Stimulated activated CD4-positive, alpha-beta T cell treated with anti-CD3 and anti-CD28 coated beads, Interleukin-1b, Interleukin-23, amount 100 ng/mL, for 4 hours (primary cell): ENCODE measurements at places on chromosomes 2 and 18.
A peak's percentile ranks its signal among the peaks of the same experiment; 100 is the strongest.

- no peak for DNase-seq
Measured at GRCh38 chr18:30265190-30265589, 777.4 kb downstream of the DSC3 start.

DNA sequence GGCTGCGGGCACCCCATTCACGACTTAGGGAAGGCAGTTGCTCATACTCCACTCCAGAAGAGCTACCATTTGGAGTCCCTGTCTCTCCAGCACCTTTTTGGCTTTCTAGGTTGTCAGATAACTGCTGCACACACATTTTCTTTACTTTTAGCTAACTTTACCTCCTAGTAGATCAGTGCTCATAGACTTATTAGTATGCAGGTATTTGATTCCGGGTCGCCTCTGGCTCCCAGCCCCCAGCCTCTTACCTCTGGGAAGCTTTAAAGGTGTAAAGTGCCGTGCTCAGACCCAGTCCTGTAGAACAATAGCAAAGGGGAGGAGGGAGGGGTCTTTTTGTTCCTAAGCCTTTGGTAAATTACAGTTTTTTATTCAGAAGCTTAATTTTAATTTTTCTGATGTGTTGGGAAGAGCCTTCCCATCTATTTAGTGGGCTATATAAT lies 102.9 kb downstream of the SPTBN1 start:
- no peak for DNase-seq

GRCh38 chr2:18479947-18480369 lies 80.5 kb downstream of the RDH14 start:
- DNase-seq = no peak

GRCh38 chr2:31580321-31581117 lies at the start of gene SRD5A2:
SRD5A2 (minus strand) TSS chr2:31580938; CDS start chr2:31580900, 38 bp downstream.
- DNase-seq = no peak

DNA sequence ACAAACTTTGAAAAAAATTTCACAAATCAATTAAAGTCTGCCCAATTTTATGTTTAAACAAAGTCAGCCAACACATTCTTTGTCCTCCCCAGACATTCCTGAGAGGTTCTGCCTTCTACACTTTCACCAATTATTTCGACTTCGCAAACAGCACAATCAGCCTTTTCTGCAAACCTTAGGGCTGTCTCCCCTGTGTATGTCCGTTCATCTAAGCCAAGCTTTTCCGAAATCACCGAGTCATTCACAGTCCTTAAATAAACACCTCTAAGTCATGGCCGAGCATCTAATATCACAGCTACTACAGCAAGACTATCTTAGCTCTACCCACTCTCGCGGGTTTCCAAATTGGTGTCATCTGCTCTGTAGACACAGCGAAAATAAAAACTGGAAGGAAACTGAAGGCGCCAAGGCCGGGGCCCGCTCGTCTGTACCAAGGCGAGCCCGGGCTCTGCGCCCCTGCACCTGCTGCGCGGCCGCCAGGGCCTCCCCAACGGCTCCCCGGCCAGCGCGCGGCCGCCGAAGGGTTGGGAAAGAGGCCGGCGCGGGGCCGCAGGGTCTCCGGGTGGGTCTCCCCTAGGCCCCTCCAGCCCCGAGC lies 730 bp downstream of the ODC1 start:
- DNase-seq = peak; percentile 21

DNA sequence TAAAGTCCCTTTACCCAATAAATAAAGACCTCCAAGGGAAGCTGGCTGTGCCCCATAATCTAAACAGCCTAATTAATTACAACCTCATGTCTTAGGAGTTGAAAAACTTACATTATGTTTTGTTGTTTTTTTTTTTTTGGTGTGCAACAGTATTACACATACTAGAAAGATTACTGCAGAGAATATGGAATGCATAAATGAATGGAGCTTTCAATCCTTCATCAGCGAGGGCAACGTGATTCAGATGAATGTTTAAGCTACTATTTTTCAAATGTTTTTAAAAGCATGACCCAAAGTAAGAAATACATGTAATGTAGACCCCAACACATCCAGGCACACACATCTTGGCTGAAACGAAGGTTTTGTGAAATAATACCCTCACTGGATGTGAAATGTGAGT lies 167.1 kb upstream of the FN1 start:
- DNase-seq = no peak

DNA sequence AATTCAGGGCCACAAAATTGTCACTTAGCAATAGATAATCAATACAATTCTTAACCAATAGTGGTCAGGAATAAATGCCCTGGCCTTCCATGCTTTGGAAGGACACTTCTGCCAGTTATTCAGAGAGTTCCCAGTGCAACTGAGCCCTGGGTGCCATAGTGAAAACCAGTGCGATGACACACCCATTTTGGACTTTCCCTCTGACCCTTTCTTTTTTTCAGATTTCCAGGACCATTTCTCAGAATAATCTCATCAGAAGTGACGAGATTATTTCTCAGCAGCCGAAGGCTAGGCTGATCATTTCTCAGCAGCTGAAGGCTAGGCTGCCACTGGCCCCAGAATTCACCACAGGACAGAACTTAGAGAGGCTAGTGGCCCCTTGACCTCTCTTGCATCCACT lies 106.6 kb upstream of the MYCN start:
- no peak for DNase-seq

DNA sequence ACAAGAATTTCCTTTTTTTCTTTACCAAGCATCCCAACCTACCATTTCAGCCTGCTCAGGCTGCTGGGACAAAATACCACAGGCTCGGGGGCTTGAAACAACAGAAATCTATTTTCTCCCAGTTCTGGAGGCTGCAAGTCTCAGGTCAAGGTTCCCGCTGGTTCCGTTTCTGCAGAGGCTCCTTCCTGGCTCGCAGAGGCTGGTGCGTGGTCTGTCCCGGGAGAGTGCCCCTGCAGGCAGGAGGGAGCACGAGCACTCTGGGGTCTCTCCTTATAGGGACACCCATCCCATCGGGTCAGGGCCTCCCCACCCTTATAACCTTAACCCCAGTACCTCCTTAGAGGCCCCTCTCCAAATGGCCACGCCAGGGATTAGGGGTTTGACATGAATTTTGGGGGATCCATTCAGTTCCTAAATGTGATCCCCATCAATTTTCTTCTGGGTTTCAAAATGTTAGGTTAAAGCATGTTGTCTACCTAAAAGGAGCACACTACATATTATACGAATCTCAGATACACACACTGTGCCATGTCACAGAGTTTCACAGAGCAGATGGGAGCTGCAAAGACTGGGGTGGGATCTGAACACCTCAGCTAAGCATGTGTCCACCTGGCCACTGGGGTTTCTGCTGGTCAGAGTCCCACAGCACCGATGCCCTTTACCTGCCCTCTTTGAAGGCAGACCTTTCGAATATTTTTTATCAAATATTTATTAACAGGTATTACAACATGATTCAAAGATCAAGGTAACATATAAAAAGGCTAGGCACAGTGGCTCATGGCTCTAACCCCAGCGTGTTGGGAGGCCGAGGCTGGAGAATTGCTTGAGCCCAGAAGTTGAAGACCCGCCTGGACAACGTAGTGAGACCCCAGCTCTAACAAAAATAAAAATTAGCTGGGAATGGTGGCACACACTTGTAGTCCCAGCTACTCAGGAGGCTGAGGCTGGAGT lies 17.6 kb upstream of the ADI1 start:
- DNase-seq = no peak

- no peak for DNase-seq
Measured at GRCh38 chr2:217805668-217806481, 196.9 kb downstream of the TNS1 start.

DNA sequence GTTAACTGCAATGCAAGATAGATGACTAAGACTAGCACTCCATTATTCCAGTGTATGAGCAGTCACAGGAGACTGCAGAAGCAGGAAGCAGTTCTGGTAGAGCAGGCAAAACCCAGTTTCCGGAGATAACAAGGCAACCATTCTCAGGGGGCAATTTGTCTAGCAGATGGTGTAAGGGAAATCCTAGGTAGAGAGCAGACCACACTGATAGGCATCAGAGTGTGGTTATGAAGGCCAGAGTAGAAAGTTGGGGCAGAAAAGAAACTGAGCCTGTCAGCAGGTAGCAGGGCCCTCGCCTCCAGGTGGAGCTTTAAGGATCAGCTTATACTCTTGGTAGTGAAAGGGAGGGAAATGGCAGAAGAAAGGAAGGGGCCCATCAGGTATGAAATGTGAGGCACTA lies 164.4 kb downstream of the PDE11A start:
- no peak for DNase-seq

- DNase-seq = no peak
Measured at GRCh38 chr2:84727315-84727714, 153.6 kb downstream of the TRABD2A start.

- DNase-seq = no peak
Measured at GRCh38 chr2:234913208-234913626, 38.6 kb upstream of the SH3BP4 start.

- DNase-seq = no peak
Measured at GRCh38 chr2:135557530-135557929, 26.2 kb downstream of the R3HDM1 start.

DNA sequence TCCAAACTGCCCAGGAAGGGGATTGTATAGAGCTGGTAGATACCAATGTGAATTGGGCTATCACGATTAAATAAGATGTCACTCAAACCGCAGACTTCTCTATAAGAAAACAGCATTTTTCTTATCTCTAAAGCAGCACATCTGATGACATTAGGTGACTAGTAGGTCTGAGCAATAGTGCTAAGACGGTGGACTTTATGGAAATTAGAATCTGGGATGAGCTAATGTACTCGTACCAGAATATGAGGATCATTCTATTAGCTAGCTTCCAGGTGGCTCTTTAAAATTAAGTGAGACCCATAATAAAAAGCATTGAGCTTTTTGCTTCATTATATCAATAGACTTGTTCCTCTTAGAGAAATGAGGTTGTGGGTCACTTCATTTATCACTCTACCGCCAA lies 130.0 kb upstream of the MC4R start:
- no peak for DNase-seq
